ENCODE measurements at places on chromosomes 2 and 18.

GRCh38 chr2:70511971-70512729 is 41.5 kb downstream of the TGFA start:
- DNase-seq = no peak

DNA sequence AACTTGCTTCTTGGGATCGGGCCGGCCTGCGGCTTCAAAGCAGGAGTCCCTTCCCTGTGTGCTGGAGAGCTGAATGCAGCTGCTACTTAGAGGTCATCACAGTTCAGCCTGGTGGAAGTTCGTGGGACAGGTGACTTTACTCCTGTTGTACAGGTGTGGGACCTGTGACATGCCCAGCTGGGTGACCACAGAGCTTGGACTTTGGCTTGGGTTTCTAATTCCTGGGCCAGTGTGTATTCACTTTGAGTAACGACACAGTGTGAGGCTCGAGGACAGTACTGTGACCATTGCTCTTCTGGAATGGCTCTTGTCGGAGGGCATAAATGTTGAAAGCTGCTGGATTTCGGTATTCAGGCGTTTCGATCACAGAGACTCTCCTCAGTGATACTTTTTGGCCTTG is 114.5 kb downstream of the STPG4 start:
- no peak for DNase-seq

DNA sequence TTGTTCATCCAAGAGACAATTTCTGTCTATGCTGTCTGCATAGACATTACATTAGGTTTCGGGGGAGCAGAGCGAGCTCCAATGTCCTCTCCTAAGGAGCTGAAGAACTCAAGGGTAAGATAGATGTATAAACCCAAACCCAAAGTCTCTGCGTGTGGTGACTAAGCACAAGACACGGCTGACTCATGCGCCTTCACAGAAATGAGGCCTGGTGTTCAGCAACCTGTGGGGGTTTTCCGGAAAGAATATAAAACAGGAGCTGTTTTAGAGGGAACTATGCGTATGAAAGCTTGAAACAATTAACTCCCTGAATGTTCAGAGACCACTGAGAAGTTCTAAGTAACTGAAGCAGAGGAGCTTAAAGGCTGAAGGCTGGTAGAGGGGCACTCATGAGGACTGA is 154.7 kb downstream of the SOX11 start:
- DNase-seq = no peak

DNA sequence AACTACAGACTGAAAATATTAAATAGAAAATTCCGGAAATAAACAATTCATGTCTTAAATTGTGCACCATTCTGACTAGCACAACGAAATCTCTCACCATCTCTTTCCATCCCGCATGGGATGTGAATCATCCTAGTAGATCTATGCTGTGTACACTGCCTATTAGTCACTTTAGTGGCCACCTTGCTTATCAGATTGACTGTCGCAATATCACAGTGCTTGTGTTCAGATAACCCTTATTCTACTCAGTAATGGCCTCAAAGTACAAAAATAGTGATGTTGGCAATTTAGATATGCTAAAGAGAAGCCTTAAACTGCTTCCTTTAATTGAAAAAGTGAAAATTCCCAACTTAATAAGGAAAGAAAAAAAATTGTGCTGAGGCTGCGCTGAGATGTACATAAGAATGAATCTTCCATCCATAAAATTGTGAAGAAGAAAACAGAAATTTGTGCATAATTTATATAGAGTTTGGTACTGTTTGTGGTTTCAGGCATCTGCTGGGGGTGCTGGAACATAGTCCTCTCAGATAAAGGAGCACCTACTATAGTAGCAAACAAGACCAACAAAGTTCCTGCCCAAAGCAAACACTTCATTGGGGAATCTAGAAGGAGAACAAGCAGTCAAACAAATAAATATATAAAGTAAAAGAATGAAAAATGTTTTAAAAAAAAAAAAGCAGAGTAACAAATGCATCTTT is 12.0 kb downstream of the PSMD1 start:
- DNase-seq = no peak

- peak; percentile 57 for DNase-seq
Measured at GRCh38 chr2:198374375-198375082, 570.1 kb downstream of the PLCL1 start.

- no peak for DNase-seq
Measured at GRCh38 chr2:183866666-183867065, 731.7 kb upstream of the ZNF804A start.

GRCh38 chr18:40160361-40160760 is 1794.7 kb upstream of the PIK3C3 start:
- DNase-seq = no peak

GRCh38 chr18:76994086-76994654 is 138.4 kb downstream of the MBP start:
- DNase-seq = no peak

DNA sequence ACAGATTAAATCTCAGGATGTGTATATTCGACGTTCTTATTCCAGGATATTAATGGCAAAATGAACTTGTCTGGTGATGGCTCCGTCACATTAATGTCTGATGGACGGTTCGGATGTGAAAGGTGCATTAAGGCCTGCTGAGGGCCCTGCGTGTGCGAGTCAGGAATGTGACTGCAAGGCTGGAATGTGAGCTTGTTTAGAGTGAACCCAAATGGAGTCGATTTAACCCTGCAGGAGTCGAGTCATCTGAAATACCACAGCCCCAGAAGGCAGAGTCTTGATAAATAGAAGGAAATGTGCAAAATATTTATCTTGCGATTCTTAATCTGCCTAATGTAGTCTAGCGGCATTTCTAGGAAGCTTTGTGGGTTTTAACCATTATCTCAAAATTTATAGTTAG is 44.3 kb downstream of the RDH14 start:
- no peak for DNase-seq
